CD4-positive, alpha-beta T cell treated with Interleukin-17A for 1 hour (primary cell): ENCODE measurements at places on chromosomes 6 and 20.

- DNase-seq = no peak
Measured at GRCh38 chr20:53535878-53536277, 57.8 kb downstream of the ZNF217 start.

DNA sequence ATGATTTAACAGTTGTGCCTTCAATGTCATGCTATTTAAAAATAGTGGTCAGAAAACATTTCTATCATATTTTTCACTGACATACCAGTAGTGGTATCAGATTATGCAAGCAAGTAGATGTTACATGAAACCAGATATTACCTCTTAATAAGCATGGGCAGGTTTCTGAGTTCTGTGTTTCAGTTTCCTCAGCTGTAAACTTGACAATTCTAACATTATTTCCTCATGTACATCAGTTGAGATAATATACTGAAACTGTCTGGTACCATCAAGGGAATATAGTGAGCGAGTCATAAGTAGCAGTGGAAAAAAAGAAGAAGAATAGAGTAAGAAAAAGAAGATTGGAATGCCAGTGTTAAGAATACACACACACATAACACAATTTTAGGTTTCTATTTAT is 477.9 kb upstream of the MANEA start:
- no peak for DNase-seq

DNA sequence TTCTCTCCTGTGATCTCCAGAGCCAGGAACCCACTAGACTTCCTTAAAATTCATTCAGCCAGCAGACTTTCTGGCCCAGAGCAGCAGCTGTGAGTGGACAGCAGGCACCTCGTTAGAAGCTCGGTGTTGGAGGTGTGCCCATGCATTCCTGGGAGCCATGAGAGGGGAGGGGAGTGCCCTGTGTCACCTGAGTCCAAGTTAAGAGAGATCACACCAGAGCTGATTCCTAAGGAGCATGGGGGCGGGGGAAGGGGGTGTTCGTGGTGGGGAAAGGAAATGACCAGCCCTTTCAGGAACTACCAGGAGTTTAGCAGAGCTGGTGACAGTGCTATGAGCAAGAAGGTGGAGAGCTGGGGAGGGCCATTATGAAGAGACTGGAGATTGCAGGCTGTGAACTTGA is 46.9 kb downstream of the GFRA4 start:
- no peak for DNase-seq

DNA sequence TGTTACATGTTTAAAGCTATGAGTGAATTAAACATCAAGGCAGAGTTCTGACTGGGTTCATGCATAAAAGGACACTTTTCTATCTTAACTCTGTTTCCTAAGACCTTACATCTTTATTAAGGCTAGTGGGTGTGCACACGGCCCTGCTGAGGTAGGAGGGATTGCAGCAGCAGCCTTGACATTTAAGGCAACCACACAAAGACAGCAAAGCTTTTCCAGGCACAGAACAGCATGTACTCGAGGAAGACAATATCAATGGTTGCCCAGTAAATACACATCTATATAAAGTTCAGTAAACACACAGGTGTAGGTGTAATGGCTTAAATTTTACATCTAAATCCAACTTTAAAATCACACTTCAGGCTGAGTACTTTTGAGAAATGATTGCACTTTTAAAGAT is 79.8 kb upstream of the LOC128125822 start:
- DNase-seq = no peak

GRCh38 chr6:83613378-83613777 is 95.5 kb downstream of the SNAP91 start:
- DNase-seq = no peak

GRCh38 chr20:18527836-18528235 is 20.1 kb downstream of the SEC23B start:
- DNase-seq = no peak

DNA sequence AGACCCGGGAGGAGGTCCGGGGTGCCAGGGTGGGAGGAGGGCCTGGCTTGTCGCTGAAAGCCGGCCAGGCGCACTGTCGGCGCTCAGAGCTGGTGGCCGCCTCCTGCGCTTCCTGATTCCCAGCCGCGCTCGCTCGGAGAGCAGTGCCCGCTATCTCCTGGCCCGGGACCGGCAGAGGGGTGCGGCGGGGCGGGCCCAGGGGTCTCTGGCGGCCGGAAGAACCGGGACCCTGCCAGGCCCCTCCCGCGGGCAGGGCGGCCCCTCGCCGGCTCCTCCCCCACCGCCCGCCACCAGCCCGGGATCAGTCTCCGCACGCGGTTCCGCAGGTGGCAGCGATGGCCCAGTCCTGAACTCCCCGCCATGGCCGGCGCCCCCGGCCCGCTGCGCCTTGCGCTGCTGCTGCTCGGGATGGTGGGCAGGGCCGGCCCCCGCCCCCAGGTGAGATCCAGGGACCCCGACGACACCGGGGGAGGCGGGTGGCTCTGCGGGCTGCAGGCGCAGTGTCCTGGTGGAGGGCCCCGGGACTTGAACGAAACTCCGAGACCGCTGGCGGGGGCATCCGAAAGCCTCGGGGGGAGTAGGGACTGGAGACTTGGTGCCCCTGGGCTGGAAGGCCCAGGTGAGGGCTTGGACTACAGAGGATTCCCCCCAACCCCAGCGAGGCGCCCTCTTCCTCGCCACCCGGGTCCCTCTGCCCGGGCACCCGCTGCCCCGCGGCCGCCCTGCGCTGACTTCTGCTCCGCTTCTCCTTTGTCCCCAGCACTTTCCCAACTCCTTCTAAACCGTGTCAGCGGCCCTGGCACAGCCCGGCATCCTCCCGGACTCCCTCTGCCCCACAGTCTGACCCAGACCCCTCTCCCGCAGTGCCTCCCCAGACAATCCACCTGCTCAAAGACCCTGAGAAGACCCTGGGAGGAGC is at the start of gene GLP1R:
Gene GLP1R (plus strand): TSS at position 301 of the 919 bp plus-strand sequence. CDS start 60 bp downstream, at position 361.
- DNase-seq = no peak

- no peak for DNase-seq
Measured at GRCh38 chr20:40632346-40632976, 56.6 kb downstream of the MAFB start.
